Nucleus accumbens (tissue), 56 donors: ENCODE measurements at places on chromosomes 12 and 14.

DNA sequence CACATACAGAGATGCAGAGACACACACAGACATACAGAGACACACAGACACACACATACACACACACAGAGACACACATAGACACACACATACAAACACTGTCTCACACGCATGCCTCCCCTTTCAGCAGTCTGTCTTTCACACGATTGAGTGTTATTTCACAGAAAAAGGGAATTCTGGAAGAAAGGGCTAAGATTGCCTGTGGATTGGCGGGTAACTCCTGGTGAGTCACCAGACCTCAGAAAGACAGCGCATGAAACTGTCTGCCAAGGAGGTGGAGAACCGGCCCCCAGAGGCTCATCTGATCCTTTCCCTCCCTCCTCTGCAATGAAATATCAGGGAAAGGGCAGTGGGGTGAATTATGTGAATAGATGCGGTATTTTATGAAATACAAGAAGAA, 127.2 kb upstream of the GSC start:
- DNase-seq: no peak

DNA sequence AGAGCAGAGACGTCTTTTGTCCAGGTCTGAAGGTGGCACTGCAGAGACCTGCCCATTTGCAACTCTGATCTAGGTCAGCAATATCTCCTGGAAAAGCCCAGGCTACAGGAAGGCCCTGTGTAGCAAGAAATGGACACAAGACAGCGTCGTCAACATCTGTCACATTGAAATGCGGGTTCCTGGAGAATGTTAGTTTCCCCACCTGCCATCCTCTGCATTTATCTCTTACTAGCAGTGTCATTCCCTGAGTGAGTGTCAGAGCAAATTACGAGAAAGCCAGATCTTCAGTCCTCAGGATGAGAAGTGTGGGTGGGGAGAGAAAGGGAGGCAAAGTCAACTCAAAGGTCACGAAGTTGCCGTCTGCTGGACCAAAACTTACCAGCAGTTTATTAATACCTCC, 27.4 kb upstream of the FLVCR2 start:
- no peak for DNase-seq

- no peak for DNase-seq
Observed at GRCh38 chr12:58925111-58925611, 4.9 kb upstream of the LRIG3 start.

DNA sequence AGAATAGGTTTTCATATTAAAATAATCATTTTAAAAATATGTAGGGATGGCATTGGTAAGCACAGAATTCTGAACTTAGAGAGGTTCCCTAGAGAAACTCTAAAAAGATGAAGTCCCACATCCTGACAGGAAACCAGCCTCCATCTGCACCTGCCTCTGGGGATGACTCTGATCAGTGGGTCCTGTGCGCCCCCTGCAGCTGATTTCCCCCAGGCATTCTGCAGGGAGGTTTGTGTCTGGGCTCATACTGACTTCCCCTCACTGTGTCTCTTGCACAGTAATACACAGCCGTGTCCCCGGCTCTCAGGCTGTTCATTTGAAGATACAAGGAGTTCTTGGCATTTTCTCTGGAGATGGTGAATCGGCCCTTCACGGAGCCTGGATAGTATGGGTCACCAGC, 602.9 kb downstream of the TMEM121 start:
- no peak for DNase-seq

DNA sequence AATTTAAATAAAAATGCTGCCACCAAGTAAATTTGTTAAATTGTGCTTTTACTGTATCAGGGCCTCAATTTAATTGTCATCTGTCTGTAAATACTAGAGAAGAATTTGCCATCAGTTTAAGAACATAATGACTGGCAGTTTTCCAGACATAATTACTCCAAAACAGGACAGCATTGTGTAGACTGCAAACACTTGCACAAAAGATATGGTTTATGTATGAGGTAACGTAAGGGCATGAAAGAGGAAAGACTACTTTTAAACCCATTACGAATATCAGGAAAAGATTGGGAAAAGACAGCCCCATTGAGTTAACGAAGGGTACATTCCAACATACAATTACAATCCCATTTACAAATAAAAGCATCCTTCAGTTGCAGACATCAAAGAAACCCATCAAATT, 59.8 kb upstream of the KRR1 start:
- DNase-seq: no peak

DNA sequence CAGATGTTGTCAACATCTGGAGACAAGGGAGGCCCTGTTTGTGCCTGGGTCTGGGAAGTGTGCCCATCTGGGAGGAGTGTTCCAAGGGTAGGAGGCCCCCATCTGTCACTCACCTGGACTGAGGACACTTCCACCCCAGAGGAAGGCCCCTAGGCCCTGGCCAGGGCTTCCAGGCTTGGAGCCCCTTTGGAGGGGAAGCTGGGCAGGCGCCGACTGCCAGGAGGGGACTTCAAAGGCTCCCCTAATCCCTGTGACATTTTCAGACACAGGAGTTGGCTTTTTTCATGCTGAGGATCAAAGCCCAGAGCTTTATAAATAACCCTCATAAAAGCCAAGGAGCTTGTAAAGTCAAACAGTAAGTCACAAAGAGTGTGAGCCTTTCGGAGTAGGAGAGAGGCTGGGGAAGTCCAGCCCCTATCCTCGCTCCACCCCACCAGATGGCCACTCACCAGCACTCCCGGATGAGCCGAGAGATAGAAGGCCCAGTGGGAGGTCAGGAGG, 17.6 kb upstream of the FAM222A start:
- DNase-seq: no peak

- DNase-seq: no peak
Observed at GRCh38 chr12:56677680-56678079, 10.4 kb downstream of the PTGES3 start.

GRCh38 chr12:31518680-31519227, 72.2 kb downstream of the DENND5B start:
- DNase-seq: no peak

GRCh38 chr14:102209224-102209966, 69.7 kb downstream of the WDR20 start:
- DNase-seq: peak; percentile 40

GRCh38 chr12:113136990-113137511, 1.5 kb upstream of the RASAL1 start:
- DNase-seq: no peak

DNA sequence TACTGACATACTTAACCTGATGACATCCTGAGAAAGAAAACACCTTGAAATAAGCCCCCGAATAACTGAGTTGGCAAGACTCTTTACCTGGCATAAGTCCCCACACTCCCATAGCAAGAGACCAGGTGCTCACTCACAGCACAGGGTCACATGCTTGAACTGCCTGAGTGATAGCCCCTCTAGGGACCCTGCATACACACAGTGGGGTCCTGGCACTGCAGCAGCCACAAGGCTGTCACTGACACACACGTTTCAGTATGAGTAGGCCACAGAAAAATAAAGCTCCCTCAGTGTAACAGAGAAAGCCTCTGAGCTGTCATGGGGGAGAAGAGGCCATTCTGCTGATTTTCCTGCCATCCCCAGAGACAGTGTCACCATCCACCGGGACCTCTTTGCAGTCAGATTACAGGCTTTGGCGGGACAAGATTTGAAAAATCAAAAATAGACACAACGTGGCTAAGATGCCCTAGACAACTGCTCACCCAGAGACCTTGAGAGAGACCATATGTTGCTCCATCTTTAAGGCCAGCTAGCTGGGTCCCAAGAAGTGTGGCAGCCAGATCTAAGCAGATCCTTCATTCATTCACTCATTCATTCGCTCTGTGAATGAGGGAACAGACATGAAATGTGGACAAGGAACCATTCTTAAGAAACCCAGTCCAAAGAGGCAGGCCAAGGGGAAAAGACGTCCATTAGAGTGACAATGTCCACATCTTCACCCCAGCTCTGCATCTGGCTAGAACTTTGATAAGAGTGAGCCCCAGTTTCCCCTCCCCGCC, 1.6 kb downstream of the SCARB1 start:
- no peak for DNase-seq

DNA sequence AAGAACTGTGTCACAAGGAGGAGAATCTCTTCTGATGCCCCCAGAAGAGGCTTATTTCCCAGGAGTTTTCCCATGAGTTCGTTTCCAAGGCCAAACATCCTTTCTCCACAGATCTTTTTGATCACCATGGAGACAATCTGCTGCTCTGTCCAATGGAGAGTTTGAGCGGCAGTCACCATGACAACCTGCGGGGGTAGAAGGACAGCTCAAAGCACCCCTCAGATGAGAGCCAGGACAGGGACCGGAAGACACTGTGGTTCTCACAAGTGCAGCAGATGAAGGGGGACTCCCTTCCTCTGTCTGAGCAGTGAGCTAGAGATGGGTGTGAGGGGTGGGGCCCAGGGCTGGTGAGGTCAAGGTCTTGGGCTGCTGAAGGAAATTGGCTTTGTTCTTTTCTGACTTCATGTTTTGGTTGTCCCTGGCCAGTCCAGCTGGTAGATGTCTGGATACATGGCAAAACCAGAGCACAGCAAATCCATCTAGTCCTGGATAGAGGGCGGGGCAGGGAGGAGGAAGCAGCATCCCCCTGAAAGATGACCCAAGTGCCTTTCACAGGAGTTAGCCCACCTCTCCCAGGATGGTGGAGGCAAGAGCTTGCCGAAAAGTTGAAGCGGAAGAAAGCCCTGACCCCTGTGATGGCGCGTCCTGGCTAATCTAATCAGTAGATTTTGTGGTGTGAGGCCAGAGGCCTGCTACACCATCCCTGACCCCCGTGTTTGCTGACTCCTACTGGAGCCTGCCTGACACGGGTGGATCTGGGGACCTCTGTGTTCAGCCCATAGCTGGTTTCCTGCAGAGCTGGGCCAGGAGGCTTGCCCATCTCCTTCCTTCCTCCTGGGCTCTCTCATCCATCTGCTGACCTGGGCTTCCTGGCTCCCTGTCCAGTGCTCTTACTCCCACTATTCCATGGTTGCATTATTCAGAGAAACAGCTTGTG, 24.4 kb downstream of the DHRS2 start:
- no peak for DNase-seq
